Eye (tissue), 1 donor: ENCODE measurements at places on chromosomes 5 and 9.

GRCh38 chr9:133105461-133105770 is 15.6 kb downstream of the RALGDS start:
- no peak for DNase-seq

DNA sequence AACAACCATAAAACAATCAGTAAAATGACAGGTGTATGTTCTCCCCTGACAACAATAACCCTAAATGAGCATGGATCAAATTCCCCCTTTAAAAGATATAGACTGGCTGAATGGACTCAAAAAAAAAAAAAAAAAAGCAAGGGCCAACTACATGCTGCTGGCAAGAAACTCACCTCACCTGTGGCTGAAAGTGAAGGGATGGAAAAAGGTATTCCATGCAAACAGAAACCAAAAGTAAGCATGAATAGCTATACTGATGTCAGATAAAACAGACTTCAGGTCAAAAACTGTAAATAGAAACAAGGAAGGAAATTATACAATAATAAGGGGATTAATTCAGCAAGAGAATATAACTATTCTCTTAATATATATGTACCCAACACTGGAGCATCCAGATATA is 54.2 kb upstream of the SSBP2 start:
- DNase-seq: no peak

DNA sequence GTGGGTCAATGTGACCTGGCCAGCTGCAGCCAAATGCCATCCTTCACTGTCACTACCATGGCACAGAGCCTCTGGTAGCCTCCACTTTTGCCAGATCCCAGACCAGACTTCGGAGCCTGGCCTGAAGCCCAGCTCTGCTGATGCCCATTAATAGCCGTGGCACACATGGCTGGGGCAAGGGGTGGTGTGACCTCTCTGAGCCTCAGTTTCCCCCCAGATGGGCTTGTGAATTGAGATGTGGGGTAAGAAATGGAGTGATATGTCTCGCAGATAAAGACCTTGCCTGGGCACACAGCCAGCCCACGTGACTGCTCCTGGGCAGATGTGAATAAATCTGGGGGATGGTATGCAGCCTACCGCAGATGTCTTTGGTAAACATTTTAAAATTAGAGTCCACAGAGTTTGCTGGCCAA is 13.9 kb downstream of the SUSD3 start:
- DNase-seq: no peak

DNA sequence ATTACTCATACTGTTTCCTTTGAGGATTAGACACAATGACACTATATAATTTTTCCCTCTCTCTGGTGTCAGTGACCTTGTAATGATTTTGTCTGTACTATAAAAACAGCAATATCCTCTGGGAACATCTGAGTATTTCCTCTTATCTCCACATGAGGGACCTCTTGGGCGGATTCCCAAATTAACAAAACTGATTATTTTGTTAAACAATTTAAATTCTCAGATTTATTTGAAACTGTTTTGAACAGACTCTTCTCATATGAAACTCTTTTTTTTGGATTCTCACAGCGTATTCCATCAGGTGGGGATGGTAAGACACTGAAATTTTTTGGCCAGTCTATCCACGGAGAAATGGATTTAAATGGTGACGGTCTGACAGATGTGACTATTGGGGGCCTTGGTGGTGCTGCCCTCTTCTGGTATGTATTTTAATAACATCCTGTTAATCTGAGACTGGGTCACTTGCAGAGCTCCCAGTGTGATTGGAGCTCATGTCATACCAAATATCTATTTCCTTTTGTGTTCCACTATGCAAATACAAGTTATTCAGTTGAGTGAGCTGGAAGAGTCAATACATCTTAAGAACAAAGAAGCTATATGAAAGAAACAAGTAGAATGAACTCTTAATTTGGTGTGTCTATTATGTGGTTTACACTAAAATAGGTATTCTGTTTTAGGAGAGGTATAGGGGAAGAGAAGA is 73.8 kb upstream of the ITGA2 start:
- peak; percentile 87 for DNase-seq

DNA sequence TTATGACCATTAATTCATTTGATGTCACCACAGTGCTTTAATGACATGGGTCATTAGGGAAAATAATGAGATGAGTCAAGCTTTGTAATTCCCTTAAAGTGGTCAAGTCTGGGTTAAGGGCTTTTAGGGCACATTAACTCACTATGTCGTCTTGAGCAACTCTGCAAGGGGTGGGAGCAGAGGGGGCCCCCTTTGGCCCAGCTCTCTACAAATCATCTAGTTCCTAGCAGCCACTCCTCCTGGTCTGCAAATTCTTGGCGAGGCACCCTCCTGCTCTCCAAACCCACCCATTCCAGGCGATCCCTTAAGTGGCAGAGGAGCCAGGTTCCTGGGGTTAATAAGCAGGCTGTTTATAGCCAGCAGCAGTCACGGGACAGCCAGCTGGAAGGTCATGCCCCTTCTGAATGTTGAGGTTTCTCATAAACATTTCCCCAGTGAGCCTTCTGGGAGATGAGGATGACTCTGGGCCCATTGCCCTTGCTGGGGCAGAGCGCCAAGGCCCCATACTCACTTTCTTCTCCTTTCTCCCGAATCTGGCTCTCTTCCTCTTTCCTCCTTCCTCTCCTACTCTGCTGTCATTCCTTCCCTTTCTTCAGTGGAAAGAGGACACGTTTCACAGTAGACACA is 14.3 kb upstream of the GPX3 start:
- peak; percentile 44 for DNase-seq
